ENCODE measurements at places on chromosomes 3 and 15. TPM values are rescaled to one million over a fixed set of nuclear protein-coding genes. Genes with fewer than 3 reads are reported as not detected.
A peak's percentile ranks its signal among the peaks of the same experiment; 100 is the strongest.

The POPDC2 gene
- 0.31 TPM for total RNA-seq

- ATAC-seq = no peak
Measured at GRCh38 chr3:8846176-8846575, 76.8 kb upstream of the OXTR start.

GRCh38 chr15:92068121-92068520, 214.6 kb downstream of the SLCO3A1 start:
- ATAC-seq = no peak

DNA sequence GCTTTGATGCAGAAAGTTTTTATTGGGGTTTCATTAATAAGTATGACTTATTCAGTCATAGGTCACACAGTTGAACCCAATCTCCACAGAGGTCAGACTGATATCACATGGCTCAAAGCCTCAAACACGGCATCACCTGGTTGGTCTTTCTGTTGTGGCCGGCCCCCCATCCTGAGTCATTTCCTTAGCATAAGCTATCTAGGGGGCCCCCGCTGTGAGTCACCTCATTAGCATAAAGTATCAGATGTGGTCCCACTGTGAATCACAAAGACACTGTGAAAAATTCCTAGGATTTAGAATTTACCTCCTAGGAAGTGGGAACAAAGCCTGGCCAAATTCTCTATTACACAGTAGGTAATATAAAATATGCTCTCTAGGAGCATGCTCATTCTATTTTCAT, 502.2 kb downstream of the PYDC2 start:
- ATAC-seq = no peak

DNA sequence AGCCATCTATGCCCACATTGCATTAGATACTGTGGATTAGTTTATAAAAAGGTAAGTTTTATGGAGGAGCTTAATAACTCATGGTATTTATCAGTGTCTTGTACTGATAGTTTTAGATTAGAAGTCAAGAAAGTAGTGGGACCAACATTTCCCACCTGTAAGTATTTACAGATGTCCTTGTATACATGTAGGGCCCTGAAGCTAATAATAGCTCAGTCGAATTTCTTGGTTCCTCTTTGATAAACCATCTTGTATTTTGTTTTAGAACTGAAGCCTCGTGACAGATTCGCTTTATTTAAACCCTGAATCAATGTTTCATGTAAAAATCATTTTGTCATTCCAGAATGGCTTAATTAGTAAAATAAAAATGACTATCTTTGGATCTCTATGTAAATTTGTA, 73.4 kb downstream of the CRYBG3 start:
- ATAC-seq = no peak

- ATAC-seq = no peak
Measured at GRCh38 chr3:82940124-82940523, 1178.7 kb upstream of the GBE1 start.

GRCh38 chr3:99901200-99901926, 83.7 kb downstream of the CMSS1 start:
- ATAC-seq = peak; percentile 61
